RPMI7951 (cell line): ENCODE measurements at places on chromosomes 11 and 22.

DNA sequence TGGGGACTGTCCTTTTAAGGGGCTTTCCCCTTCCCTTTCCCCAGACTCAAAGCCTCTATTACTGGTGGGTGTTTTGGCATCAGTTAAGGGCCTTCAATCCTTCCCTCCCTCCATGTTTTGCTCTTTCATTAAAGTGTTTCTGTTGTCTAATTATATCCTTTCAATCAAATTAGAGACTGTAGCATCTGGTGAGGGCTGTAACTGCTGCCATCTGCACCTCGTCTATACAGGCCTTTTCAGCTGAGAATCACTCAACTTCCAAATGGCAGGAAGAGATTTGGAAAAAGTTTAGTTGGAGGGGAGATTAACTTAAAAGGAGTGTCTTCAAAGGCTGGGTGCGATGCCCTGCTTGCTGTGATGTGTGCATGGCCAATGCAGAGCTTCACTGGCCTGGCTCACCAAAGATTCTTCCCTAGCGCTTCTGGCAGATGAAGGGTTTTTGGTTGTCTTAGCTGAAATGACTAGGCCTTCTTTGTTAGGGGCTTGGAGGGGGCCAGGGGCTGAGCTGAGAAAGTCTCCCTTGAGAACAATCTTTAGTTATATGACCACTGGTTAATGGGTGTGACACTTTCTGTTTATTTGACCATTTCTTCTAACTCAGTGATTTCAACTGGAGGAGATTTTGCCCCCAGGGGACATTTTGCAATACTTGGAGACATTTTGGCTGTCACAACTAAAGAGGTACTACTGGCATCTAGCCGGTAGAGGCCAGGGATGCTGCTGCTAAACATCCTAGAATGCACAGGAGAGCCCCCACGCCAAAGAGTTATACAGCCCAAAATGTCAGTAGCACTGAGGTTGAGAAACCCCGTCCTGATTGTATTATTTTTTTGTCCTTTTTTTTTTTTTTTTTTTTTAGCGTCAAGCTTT, 7.5 kb downstream of the KREMEN1 start:
- peak; percentile 89 for DNase-seq

GRCh38 chr11:99376463-99376862, 355.7 kb downstream of the CNTN5 start:
- no peak for DNase-seq

DNA sequence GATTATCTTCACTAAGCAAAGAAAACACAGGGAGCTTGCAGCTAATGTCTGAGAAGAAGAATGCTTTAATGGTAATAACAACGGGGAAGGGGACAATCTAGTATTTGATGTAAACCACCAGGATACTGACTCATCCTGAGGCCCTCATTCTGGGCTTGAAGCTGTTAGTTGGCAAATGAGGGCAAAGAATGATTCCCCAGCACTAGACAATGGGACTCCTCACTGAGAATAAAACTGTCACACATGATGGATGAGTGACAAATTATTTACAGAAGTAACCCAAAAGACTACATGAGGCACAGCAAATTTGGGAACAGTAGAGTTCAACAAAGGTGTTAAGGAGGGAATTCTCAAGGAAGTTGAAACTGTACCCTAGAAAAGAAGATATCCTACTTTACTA, 76.3 kb downstream of the FAM168A start:
- peak; percentile 56 for DNase-seq

DNA sequence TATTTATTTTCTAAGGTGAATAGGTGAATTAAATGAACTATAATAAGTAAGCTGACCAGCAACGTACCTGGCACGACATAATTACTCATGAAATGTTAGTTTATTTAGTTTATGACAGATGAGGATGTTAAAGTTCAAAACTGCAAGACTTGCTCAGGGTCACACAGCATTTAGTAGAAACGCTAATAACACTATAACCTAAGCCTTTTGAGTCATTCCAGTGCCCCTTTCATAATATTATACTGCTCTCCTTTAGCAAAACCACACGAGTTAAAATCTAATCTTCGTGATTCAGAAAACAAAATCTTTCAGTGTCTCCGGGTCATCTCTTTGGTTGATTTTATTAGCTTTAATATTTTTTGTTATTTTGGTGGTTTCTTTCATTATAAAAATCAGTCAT, 39.6 kb downstream of the BTBD10 start:
- DNase-seq: no peak

DNA sequence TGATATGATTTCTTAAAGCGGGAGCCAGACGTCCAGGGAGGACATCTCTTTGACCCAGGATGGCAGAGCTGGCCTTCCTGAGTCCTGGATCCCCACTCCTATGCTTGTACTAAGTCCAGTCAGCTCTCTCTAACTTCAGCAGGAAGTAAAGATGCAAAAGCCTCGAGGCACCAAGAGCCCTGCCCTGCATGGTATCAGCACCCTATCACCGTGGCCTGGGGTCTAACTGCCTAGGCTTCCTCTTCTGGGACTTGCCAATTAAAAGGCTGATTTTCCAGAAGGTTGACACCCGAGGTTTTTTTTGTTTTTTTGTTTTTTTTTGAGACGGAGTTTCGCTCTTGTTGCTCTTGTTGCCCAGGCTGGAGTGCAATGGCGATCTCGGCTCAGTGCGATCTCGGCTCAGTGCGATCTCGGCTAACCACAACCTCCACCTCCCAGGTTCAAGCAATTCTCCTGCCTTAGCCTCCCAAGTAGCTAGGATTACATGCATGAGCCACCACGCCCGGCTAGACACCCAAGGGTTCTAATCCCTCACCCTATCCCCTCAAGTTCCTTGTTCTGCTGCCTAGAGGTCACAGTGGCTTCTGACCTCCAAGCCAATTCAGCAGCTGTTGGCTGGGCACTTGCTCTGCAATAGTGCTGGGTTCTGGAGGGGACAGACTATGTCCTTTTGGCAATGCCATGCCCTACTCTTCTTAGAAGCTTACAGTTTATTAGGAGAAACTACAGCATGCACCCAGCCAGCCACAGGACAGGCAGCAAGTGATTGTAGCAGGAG, 50.6 kb upstream of the FTH1 start:
- DNase-seq: no peak

- no peak for DNase-seq
These were observed 313.5 kb upstream of the CHORDC1 start for GRCh38 chr11:90536301-90536700.

- no peak for DNase-seq
These were observed 232.3 kb downstream of the JRKL start for GRCh38 chr11:96622026-96622634.

- no peak for DNase-seq
These were observed 537.0 kb downstream of the BRD1 start for GRCh38 chr22:49290711-49291110.

DNA sequence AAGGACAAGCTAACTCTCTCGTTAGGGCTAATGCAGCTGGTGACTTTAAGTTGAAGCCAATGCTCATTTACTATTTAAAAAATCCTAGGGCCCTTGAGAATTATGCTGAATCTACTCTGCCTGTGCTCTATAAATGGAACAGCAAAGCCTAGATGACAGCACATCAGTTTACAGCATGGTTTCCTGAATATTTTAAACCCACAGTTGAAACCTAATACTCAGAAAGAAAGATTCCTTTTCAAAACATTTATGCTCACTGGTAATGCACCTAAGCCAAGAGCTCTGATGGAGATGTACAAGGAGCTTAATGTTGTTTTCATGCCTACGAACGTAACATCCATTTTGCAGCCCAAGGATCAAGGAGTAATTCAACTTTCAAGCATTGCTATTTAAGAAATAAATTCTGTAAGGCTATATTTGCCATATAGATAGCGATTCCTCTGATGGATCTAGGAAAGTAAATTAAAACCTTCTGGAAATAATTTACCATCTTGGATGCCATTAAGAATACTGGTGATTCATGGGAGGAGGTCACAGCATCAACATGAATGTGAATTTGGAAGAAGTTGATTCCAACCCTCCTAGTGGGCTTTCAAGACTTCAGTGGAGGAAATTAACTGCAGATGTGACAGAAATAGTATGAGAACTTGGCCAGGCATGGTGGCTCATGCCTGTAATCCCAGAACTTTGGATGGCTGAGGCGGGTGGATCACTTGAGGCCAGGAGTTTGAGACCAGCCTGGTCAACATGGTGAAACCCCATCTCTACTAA, 14.5 kb downstream of the XNDC1N start:
- DNase-seq: no peak

DNA sequence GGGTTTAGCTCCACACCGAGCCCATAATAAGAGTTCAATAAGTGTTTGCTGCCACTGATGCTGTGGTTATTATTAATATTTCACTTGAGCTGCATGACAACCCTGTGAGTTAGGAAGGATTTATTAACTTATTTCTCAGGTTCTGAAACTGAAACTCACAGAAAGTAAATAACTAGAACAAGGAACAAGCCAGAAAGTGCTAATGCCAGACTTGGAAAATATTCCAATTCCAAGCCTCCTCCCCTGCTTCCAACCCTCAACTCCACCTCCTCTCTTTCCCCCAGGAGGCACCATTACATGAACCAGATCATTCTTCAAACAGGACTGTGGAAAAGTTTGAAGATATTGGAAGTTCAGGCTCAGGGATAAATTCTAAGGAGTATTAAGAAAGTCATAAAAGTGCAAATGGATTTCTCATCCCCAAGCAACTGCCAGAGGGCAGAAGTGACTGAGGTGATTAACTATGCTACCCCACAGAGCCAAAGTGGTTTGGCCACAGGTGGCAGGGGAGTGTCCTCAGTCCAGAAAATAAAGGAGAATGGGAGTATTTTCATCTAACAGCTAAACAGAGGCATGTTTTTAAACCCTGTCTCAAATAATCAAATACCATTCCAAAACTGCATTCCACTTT, 3.2 kb upstream of the FJX1 start:
- DNase-seq: peak; percentile 40

GRCh38 chr11:93054279-93054678, 84.8 kb downstream of the MTNR1B start:
- DNase-seq: no peak

DNA sequence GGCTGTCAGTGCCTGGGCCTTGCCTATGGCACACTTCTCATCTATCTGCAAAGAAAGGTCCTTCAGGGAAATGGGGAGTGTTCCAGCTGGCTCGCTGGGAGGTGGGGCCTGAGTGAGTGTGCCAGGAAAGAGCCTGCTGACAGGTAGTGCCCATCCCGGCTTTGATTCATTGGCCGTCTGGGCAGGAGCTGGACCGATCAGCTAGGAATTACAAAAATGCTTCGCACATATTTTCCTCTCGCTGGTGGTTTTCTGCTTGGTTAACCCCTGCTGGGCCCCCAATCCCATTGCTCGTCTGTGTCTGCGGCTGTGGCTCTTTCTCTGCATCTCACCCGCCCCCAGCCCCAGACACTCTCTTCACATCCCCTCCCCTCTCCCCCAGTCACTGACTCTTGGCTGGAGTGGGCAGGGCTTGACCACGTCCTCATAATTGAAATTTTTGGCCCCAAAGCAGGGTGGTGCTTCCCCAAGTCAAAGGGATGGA, 10.8 kb downstream of the LIF start:
- peak; percentile 82 for DNase-seq

DNA sequence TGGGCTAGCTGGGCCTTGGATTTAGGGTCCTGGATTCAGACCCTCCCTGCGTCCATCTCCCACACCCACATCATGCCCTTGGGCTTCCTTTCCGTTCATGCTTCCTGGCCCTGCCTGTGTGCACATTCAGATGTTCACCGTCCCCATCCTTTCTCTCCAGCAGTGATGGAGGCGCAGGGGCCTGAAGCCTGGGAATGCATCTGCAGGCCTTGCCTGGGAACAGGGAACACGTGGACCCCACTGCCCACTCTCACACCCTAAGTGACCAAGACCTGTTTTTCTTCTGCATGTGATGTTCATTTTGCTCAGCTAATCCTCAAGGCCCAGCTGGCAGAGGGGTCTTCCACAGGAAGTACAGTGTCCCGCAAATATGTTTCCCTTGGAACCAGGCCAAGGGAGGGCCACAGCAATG, 91.6 kb upstream of the PARVA start:
- peak; percentile 33 for DNase-seq

DNA sequence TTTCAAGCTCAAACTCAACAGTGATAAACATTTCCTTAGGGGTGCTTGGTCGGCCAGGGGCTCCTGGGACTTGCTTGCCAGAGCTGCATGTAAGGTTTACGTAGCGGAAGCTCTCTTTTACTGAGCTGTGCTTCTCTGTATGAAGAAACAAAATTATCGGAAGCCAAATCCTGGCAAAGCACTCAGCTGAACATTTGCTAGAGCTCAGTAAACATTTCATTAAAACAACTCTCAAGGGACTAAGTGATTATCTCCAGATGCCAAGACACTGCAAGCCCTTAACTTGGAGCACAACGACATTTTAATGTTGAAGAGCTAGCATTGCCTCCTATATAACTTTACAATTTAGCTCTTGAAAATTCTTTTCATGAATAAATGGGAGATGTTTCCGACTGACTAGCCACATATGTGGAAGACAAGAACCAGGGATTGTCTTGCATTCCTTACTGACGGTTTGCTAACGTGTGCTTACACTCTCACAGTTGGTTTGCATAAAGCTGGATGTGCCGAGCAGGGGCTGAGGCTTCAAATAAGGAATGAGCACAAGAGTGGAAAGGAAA, 43.4 kb downstream of the SCUBE2 start:
- DNase-seq: no peak

GRCh38 chr11:102879801-102880200, 5.0 kb upstream of the MMP12 start:
- no peak for DNase-seq

DNA sequence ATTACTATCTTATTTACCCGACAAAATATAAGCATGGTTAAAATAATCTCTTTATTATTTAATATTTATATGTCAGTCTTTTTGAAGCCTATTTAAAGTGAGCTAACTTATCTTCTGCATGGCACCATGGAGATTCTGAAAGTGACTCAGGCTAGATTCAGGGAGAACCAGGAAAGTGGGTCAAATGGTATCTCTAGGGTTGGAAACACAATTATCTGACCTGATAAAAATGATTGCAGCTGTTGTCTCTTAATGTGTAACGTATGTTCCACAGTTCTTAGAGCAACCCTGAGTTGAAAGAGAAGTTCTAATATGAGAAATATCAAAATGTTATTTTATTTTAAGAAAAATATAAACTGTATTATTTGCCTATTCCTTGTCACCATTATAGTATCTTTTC, 143.1 kb upstream of the CARD18 start:
- DNase-seq: no peak

DNA sequence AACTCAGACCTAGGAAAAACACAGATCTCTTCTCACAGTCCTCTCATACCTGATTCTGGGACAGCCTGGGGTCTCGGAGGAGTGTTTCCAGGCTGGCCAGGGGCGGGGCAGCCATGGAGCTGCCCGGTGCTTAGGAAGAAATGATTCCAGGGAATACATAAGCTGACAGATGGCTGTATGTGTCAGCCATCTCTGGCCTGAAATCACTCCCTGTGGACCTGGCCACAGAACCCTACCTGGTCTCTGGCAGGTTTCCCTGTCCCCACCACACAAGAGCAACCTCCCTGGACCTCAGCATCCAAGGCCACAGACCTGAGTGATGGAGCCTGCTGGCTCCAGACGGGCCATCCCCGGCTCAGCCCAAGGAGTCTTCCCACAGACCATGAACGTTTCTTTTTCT, 10.0 kb downstream of the GGA1 start:
- DNase-seq: no peak

DNA sequence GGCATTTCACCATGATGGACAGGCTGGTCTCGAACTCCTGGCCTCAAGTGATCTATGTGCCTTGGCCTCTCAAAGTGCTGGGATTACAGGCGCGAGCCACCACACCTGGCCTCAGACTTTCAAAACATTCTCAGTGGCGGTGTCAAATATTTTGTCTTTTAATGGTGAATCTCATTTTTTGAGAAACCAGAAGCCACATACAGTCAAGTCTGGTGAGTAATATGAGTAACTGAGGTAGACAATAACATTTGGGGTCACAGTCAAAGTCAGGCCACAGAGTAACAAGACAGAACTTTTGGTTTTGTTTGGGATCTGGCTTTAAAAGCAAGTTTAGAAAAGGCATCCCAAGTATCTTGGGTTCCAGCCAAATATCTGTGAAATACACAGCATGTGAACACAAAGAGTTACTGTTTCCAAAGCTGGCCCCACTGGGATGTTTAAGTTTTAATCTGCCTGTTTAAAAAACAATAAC, 5.6 kb upstream of the TMA7B start:
- peak; percentile 85 for DNase-seq
